ENCODE measurements at places on chromosomes 7 and 10.

DNA sequence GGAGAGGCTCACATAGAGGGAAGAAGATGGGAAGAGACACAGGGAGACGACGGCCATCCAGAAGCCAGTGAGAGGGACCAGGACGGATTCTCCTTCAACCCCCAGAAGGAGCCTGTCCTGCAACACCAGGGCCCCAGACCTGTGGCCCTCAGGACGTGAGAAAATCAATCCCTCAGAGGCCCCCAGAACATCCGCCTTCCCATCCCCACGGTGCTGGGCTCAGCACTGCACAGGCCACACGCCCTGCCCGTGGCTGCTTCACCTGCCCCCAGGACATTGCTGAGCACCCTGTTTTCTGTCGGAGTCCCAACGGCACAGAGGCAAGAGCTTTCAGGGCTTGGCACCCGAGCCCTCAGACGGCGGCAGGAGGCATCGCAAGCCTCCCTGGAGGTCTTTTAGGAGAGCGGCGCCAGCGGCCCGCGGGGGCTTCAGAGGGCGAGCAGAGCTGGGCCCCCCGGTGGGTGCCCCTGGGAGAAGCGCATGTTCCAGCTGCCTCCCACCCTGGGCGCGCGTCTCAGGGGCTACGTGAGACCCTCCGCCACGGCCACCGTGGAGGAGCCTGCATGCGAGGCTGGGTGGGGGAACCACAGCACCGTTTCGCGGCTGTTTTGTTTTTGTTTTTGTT is 42.8 kb downstream of the PDGFA start:
- no peak for DNase-seq

GRCh38 chr7:6423942-6424701 is 23.6 kb downstream of the DAGLB start:
- no peak for DNase-seq

- DNase-seq, result no peak
Measured at GRCh38 chr7:114181280-114181679, 233.3 kb upstream of the FOXP2 start.

DNA sequence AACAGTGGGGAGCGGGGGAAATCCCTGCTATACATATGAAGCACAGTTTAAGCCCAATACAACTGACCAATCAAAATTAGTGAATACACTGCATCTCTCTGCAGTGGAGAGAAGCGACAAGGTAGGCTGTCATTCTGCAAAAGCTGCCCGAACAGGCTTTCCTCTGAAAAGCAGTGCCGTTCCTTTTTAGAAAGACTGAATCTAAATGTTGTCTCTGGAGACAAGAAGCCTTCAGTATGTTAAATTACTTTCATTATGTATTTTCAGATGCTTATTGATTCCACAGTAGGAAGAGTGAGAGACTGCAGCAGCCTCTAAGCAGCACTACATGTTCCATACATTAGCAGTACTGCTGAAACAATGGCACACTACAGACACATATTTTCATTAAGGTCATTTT is at the start of gene GPR22:
Gene GPR22 (plus strand): TSS at position 129 of the 400 bp plus-strand sequence. CDS start 4,004 bp downstream, outside the sequence.
- DNase-seq, result no peak

DNA sequence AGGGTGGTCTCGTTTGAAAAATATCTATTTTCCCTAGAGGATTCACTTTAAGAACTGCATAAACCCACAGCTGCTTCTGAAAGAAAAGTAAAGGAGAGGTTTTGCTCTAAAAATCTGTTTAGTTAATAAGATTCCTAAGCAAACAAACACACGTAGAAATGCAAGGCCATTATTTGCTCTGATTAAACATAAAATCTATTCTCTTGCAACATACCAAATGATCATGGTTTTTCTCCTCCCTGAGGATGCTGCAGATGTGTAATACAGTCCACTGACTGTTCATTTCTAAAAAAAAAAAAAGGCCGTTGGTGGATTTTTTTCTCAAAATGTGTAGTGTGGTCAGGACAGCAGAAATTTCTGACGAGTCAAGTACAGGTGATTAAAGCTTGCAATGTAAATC is 98.6 kb downstream of the BUB3 start:
- DNase-seq, result no peak

DNA sequence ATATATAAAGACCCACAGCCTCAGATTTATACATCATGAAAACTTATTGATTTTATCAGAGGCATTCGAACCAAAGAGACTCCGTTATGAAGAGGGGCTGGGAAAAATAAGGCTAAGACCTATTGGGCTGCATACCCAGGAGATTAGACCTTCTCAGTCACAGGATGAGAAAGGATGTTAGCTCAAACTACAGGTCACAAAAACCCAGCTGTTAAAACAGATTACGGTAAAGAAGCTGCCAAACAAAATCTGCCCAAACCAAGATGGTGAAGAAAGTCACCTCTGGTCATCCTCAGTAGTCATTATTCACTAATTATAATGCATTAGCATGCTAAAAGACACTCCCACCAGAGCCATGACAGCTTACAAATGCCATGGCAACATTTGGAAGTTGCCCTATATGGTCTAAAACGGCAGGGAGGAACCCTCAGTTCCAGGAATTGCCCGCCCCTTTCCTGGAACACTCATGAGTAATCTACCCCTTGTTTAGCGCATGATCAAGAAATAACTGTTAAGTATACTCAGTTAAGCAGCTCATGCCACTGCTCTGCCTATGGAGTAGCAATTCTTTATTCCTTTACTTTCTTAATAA is 362.5 kb upstream of the PCDH15 start:
- no peak for DNase-seq

All from SJSA1 (cell line).